CD4-positive, alpha-beta memory T cell (primary cell): ENCODE measurements at places on chromosomes 13 and 19. TPM values are rescaled to one million over a fixed set of nuclear protein-coding genes. Genes with fewer than 3 reads are reported as not detected.

CGB5 gene
- not detected for total RNA-seq

TBC1D4 gene
- 63.5 TPM for total RNA-seq

OR7A5 gene
- total RNA-seq: not detected

FCHO1 gene
- 113 TPM for total RNA-seq

RAB20 gene
- total RNA-seq: 3.2 TPM

MATK gene
- 9.6 TPM for total RNA-seq

MBNL2 gene
- 33.0 TPM for total RNA-seq

ZNF208 gene
- total RNA-seq: 9.7 TPM
